ENCODE measurements at places on chromosomes 2 and 18.

DNA sequence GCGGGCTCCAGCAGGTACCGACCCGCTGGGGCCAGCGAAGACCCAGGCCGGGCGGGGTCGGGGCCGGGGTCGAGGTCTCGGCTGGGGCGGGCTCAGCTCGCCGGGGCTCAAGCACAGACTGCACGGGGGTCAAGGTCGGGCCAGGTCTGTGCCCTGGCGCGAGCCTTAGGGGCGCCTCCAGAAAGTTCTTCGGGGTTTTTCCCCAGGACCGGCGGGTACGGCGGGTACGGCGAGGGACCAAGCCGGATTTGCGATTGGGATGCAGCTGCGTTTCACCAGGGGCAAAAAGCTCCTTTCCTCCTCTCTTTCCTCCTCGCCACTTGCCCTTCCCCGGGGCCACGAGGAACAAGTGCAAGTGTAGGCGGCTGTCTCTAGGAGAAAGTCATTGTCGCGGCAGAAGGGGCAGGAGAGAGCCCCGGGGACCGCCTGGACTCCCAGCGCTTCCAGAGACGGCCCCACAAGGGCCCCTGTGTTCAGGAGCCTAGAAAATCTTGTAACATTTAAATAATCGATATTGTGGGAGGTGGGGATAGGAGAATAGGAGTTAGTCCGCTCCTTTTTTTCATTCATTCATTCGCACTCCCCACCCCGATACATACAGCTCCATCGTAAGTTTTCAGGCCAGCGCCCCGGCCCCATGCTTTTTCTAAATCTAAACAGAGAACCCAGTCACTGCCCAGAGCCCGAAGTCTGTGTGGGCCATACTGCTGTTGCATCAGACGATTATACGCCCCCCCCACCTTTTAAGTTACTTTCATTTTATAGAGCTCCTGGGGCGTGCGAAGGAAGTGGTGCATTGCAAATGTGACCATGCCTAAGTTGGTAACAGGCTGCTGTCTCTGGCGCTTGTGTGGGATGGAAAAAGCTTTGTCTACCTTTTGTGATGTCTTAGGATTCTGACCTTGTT lies 679 bp downstream of the PMAIP1 start:
- DNase-seq: peak; percentile 61

- peak; percentile 18 for DNase-seq
Observed at GRCh38 chr2:147364597-147364996, 480.2 kb upstream of the ACVR2A start.

DNA sequence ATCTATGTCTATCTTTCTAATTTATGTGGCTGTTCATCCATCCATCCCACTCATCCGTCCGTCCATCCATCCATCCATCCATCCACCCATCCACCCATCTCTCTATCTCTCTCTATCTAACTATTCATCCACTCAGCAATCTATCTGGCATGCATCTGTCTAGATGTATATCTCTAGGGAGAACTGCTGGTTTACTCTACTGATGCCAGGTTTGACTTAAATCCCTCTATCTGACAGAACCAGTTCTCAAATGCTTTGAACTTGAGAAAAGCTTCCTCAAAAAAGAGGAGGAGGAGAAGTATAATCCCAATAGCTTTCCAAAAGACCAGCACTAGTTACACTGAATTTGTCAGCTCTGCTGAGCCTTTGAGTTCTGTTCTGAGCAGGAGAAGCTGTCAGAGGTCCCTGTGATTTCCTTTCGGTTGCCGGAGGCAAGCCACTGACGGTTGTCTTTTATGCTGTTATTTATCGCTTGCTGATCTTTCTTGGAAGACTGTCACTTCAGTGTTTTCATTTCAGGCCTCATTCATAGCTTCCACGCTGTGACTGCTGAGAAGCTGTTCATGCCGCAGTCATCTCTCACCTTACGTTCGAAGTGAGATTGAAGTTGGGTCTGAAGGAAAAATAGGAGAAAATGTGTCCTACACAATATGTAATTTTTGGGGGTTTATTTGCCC lies 129.4 kb upstream of the UXS1 start:
- no peak for DNase-seq

GRCh38 chr2:123692121-123692520 lies 333.0 kb upstream of the CNTNAP5 start:
- DNase-seq: no peak

DNA sequence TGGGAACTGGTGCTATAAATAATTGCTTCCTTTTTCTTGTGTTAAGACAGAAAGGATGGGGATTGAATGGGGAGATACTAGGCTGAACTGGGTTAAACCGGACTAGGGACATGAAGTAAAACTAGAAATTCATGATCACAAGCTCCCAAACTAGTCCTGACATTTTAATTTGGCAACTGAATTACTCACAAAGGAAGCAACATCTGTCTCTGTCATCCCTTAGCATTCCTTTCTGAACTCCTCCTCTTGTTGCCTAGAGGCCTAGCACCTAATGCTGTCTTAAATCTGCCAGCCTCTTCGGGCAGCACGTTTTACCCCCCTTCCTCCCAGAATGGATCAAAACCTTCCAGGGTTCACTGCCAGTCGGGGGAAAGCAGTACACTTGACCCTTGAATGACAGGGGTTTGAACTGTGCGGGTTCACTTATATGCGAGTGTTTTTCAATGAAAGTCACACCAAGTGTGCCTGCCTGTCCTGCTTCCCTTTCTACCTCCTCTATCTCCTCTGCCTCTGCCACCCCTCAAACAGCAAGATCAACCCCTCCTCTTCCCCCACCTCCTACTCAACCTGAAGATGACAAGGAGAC lies 8.2 kb downstream of the KCTD1 start:
- DNase-seq: no peak

DNA sequence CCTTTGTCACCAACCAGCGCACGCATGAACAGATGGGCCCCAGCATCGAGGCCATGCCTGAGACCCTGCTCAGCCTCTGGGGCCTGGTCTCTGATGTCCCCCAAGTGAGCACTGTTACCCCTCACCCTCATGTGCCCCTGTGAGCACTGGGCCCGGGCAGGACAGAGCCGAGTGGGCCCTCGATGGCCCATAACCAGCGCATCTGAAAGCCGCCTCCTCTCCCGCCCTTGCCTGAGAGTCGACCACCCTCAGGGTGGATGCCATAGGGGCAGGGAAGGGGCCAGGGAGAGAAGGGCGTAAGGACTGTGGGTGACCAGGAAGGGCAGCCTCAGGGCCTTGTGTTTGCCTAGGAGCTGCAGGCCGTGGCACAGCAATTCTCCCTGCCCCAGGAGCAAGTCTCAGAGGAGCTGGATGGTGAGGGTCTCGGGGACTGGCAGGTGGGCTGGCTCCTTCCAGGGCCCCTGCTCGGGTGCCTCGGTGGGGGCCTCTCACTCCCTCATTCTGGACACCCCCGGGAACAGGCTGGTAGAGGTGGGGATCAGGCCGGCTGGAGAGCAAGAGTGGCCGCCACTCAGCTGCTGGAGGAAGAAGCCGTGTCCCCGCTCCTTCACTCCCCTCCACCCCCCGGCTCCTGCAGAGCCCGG lies 2.1 kb downstream of the PROM2 start:
- no peak for DNase-seq

DNA sequence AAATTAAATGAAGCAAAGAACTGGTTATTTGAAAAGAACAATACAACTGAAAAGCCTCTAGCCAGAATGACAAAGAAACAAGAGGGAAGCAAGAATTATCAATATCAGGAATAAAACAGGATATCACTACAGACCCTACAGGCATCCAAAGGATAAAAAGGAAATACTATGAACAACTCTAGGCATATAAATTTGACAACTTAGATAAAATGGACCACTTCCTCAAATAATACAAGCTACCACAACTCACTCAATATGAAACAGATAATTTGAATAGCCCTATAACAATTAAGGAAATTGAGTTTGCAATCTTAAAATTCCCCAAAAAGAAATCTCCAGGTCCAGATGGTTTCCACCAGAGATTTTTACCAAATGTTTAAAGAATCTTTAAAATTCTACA lies 19.8 kb downstream of the RPRD1A start:
- DNase-seq: no peak

DNA sequence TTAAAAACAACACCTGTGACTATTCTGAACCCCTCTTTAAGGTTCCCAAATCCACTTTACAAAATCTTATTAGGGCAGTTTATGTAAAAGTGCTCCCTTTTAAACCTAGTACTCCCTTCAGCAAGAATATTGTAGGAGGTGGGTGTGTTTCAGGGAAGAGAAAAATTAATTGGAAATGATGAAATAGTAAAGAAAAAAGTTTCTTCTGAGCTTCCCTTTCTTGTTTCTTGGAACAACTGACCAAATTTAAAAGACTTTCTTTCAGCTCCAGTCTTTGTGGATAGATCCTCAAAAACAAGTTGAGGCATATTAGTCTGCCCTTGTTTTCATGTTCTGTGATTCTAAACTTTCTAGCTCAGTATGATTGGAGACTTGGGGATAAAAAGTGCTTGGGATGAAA lies 3.0 kb downstream of the VWA3B start:
- DNase-seq: no peak

GRCh38 chr2:240290432-240291336 lies 144.8 kb upstream of the GPC1 start:
- no peak for DNase-seq

- no peak for DNase-seq
Observed at GRCh38 chr2:138712212-138712979, 67.8 kb downstream of the NXPH2 start.

DNA sequence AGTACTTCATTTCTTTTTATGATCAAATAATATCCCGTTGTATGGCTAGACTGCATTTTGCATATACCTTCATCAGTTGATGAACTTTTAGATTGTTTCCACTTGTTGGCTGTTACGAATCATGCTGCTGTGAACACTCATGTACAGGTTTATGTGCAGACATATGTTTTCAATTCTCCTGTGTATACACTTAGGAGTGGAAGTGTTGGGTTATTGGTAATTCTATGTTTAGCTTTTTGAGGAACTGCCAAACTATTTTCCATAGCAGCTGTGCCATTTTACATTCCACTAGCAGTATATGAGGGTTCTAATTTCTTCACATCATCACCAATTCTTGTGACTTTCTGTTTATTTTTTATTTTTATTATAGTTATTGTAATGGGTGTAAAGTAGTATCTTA lies 32.1 kb upstream of the LCLAT1 start:
- DNase-seq: no peak

GRCh38 chr2:62196278-62196901 lies 475 bp downstream of the B3GNT2 start:
- peak; percentile 59 for DNase-seq

DNA sequence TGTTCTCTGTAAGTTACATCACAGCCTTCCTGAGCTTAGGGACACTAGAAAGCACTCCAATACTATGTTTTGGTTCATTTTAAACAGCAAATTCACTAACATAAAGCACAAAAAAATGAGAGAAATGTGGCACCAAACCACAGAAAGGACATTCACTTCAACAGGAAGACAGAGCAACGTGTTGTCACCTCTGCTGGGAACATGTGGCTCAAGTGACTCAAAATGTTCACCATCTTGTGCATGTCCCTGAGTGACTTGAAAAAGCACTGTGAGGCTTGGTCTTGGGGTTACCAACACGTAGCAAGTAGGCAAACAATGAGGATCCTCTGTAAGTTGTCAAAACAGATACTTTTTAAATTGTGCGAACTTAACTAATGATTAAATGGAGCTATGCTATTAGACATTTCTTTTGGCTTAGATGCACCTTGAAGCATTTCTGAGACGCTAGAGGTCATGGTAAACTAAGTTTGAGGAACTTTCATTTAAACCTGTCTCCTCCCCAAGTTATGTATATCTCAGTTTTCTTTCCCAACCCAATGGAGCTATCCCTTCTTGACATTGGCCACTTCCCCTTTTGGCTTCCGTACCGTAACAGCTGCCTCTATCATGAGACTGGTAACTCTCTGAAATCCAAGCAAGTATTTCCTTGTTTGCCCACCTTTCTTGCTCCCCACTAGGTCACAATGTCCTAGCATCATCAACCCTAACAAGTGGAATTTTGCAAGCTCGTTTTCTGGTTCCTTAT lies 14.0 kb upstream of the ST6GAL2 start:
- no peak for DNase-seq

- no peak for DNase-seq
Observed at GRCh38 chr2:150549381-150549780, 61.9 kb upstream of the RND3 start.

GRCh38 chr18:24868311-24868710 lies 407.9 kb downstream of the HRH4 start:
- no peak for DNase-seq

DNA sequence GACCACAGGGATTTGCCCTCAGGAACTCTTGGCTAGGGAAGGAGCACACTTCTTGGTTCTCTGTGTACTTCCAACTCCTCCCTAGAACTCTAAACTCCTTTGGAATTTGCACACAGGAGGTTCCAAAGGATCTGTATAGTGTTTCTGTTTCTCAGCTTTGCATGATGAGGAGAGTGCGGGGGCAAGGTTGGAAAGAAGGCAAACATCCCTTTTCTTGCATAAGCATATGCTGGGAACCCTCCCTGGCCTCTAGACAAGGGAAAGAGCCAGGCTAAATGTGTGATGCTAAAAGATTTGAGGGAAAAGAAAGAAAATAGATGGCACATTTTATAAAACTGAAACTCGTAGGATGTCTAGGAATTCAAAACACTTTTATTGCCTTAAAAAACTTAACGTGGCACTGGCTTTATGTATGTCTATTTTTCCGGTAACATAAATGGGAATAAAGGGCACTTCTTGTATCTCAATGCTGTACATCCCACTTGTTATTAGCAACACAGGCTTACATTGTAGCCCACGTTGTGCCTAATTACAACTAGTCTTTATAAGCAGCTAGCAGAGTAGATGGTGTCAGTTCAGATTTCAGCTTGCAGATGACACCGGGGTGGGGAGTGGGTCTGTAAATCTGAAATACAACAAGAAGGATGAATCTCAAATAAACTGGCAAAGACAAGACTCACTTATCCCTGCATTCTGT lies 165.8 kb downstream of the GPD2 start:
- DNase-seq: no peak

DNA sequence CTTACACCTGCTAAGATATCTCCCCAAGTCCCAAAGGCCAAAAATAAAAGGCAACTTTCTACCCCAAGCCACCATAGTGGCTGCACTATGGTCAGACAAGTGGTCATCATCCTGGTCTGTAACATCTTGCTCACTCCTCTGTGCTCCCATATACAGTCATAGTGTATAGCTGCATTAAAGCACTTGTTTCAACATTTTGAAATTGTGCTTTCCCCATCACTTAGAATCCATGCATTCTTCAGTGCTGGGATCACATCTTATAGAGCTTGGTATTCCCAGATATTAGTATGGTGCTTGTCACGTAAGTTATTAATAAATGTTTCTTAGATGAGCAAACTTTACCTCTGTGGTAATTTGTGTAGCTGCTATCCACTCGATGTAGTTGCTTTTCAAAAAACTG lies 40.4 kb upstream of the CDC42EP3 start:
- DNase-seq: no peak
